Sigmoid colon (tissue), 7 donors: ENCODE measurements at places on chromosomes 5 and 9. TPM values are rescaled to one million over a fixed set of nuclear protein-coding genes. Genes with fewer than 3 reads are reported as not detected.

- H3K27ac ChIP-seq, result no peak overlapping the region
- DNase-seq, result no peak
- peaks cover 7% of the 10 kb centered on the region for H3K36me3 ChIP-seq
- H3K4me3 ChIP-seq, result no peak overlapping the region
- H3K4me1 ChIP-seq, result peaks cover 15% of the 10 kb centered on the region
These were observed 4.3 kb downstream of the MTRR start for GRCh38 chr5:7873216-7873615.

GRCh38 chr5:174514983-174515394 is 209.4 kb upstream of the MSX2 start:
- no peaks in the 10 kb centered on the region for H3K36me3 ChIP-seq
- H3K4me1 ChIP-seq, result no peaks in the 10 kb centered on the region
- no peak overlapping the region for H3K4me3 ChIP-seq
- H3K27me3 ChIP-seq, result peaks cover 24% of the 10 kb centered on the region

DNA sequence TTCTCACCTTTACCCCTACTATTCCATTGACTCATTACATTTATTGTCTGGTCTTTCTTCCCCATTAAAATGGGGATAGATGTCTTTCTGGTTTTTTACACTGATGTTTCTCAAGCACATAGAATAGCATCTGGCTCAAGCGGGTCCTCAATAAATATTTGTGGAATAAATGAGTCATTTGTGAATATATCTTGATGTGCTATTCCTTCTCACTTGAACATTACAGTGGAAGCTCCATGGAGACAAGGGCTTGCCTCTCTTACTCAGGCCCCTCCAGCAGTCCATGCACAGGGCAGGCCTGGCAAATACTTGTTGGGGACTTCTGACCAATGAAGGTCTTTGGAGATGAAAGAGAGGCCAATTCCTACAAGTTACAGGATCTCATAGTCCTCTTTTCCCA is 151.7 kb upstream of the TAS2R1 start:
- H3K27ac ChIP-seq, result no peak overlapping the region
- no peak for DNase-seq
- no peaks in the 10 kb centered on the region for H3K27me3 ChIP-seq

- H3K27me3 ChIP-seq, result peaks cover 12% of the 10 kb centered on the region
- no peak overlapping the region for H3K4me3 ChIP-seq
- H3K27ac ChIP-seq, result no peak overlapping the region
- no peak for DNase-seq
- H3K4me1 ChIP-seq, result peaks cover 21% of the 10 kb centered on the region
These were observed 2.5 kb upstream of the TCF7 start for GRCh38 chr5:134111741-134112647.

GRCh38 chr5:114319821-114320220 is 42.0 kb upstream of the KCNN2 start:
- no peaks in the 10 kb centered on the region for H3K36me3 ChIP-seq
- no peak overlapping the region for H3K27ac ChIP-seq
- H3K27me3 ChIP-seq, result no peaks in the 10 kb centered on the region

GRCh38 chr9:91416096-91416712 is 7.4 kb downstream of the NFIL3 start:
- no peaks in the 10 kb centered on the region for H3K27me3 ChIP-seq
- H3K4me1 ChIP-seq, result peaks cover 56% of the 10 kb centered on the region
- H3K36me3 ChIP-seq, result no peaks in the 10 kb centered on the region
- H3K4me3 ChIP-seq, result no peak overlapping the region

- no peak overlapping the region for H3K27ac ChIP-seq
- DNase-seq, result no peak
- no peaks in the 10 kb centered on the region for H3K36me3 ChIP-seq
- H3K4me1 ChIP-seq, result peaks cover 15% of the 10 kb centered on the region
- no peak overlapping the region for H3K4me3 ChIP-seq
These were observed 597.3 kb upstream of the CLINT1 start for GRCh38 chr5:158456241-158456640.

GRCh38 chr9:4680750-4681149 is 1.4 kb downstream of the CDC37L1 start:
- H3K4me1 ChIP-seq, result peaks cover 32% of the 10 kb centered on the region
- H3K36me3 ChIP-seq, result no peaks in the 10 kb centered on the region
- no peaks in the 10 kb centered on the region for H3K27me3 ChIP-seq
- peak overlapping the region; percentile 78 for H3K4me3 ChIP-seq
- H3K27ac ChIP-seq, result peak overlapping the region; percentile 99

- H3K27me3 ChIP-seq, result no peaks in the 10 kb centered on the region
- no peak overlapping the region for H3K4me3 ChIP-seq
- H3K36me3 ChIP-seq, result no peaks in the 10 kb centered on the region
- no peak overlapping the region for H3K27ac ChIP-seq
- DNase-seq, result no peak
These were observed 292.7 kb upstream of the NREP start for GRCh38 chr5:112049738-112050137.

GRCh38 chr5:61026004-61026403 is 81.0 kb downstream of the NDUFAF2 start:
- peaks cover 5% of the 10 kb centered on the region for H3K4me1 ChIP-seq
- no peak for DNase-seq
- no peak overlapping the region for H3K27ac ChIP-seq
- no peaks in the 10 kb centered on the region for H3K27me3 ChIP-seq
- H3K4me3 ChIP-seq, result no peak overlapping the region
- no peaks in the 10 kb centered on the region for H3K36me3 ChIP-seq

GRCh38 chr9:81557452-81558090 is 131.8 kb downstream of the TLE1 start:
- no peaks in the 10 kb centered on the region for H3K4me1 ChIP-seq
- no peak overlapping the region for H3K4me3 ChIP-seq
- no peak overlapping the region for H3K27ac ChIP-seq
- H3K36me3 ChIP-seq, result no peaks in the 10 kb centered on the region
- no peak for DNase-seq

GRCh38 chr9:34328500-34328986 is 525 bp downstream of the KIF24 start:
- H3K27me3 ChIP-seq, result no peaks in the 10 kb centered on the region
- H3K27ac ChIP-seq, result peak overlapping the region; percentile 69
- no peaks in the 10 kb centered on the region for H3K36me3 ChIP-seq
- peak overlapping the region; percentile 30 for H3K4me3 ChIP-seq
- H3K4me1 ChIP-seq, result peaks cover 12% of the 10 kb centered on the region

DNA sequence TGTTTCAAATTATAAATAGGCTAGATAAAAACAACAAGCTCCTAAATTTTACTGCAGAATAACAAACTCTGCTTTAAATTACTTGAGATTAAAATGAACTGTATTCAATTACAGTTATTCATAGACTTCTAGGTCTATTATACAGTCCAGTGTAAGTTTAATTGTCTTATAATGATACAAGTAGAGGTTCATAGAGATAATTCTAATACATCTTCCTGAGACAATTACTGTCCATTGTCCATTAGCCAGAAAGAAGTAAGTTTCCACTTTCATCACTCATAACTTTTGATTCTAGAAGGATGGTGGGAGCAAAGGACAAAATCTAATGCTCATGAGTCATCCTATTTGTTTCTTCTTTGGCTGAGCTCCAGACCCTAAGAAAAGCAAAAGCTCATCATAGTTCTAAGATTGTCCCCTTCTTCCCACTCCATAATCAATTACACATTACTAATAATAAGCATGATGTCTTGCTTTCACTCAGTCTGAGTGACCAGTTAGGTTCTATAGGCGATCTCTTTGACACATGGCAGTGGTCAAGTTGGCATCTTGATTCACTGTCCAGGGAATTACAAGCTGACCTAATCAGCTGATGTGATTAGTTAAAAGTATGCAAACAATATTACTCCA is 502.5 kb upstream of the IZUMO3 start:
- H3K4me1 ChIP-seq, result no peaks in the 10 kb centered on the region
- H3K36me3 ChIP-seq, result no peaks in the 10 kb centered on the region
- no peaks in the 10 kb centered on the region for H3K27me3 ChIP-seq
- no peak overlapping the region for H3K4me3 ChIP-seq
- no peak for DNase-seq

DNA sequence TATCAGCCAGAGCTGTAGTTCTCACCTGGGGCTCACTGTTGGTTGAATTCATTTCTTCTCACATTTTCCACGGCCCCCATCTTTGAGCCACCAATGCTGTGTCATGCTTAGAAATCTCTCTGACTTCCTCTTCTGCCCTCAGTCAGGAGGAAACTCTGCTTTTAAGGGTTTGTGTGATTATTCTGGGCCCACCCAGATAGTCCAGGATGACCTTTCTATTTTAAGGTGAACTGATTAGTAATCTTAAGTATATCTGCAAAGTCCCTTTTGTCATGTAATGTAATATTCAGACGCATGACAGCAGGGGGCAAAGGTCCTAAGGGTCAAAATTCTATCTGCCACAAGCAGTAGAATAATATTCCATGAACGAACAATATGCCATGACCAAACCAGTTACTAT is 88.4 kb downstream of the AK8 start:
- H3K27ac ChIP-seq, result no peak overlapping the region
- H3K36me3 ChIP-seq, result no peaks in the 10 kb centered on the region
- H3K27me3 ChIP-seq, result peaks cover 4% of the 10 kb centered on the region
- no peak overlapping the region for H3K4me3 ChIP-seq
- no peak for DNase-seq
- no peaks in the 10 kb centered on the region for H3K4me1 ChIP-seq

GRCh38 chr5:39846144-39846543 is 421.4 kb upstream of the DAB2 start:
- no peak overlapping the region for H3K27ac ChIP-seq
- no peaks in the 10 kb centered on the region for H3K4me1 ChIP-seq
- no peaks in the 10 kb centered on the region for H3K27me3 ChIP-seq
- no peak overlapping the region for H3K4me3 ChIP-seq

DNA sequence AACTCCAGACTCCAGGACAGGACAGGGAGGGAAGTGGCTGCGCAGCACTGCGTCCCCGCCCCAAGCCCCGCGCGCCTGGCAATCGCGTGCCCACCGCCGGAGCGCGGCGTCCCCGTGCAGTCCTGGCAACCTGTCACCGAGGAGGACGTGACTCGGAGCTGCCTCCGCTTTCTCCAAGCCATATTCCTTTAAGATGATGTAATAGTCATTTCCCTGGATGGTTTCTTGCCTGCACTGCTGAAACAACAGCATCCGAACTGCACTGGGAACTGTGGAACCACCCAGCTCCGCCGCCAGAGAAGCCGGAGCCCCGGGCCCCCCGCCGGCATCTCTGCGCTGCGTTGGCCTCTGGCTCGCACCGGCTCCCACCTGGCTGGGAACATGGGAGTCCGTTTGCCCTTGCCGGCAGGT is 34.5 kb downstream of the KCTD16 start:
- no peaks in the 10 kb centered on the region for H3K36me3 ChIP-seq
- no peaks in the 10 kb centered on the region for H3K4me1 ChIP-seq
- no peak for DNase-seq
- H3K4me3 ChIP-seq, result peak overlapping the region; percentile 3
- no peak overlapping the region for H3K27ac ChIP-seq

- H3K4me3 ChIP-seq, result no peak overlapping the region
- H3K4me1 ChIP-seq, result peaks cover 20% of the 10 kb centered on the region
- H3K36me3 ChIP-seq, result no peaks in the 10 kb centered on the region
- H3K27ac ChIP-seq, result no peak overlapping the region
- DNase-seq, result no peak
These were observed 21.7 kb downstream of the FEM1C start for GRCh38 chr5:115522832-115523403.

GRCh38 chr9:116318468-116319374 is 165.1 kb downstream of the PAPPA start:
- H3K4me3 ChIP-seq, result no peak overlapping the region
- DNase-seq, result peak; percentile 88
- H3K27ac ChIP-seq, result peak overlapping the region; percentile 18
- no peaks in the 10 kb centered on the region for H3K4me1 ChIP-seq

- no peaks in the 10 kb centered on the region for H3K27me3 ChIP-seq
- no peak overlapping the region for H3K4me3 ChIP-seq
- H3K4me1 ChIP-seq, result no peaks in the 10 kb centered on the region
- DNase-seq, result peak; percentile 22
- H3K27ac ChIP-seq, result no peak overlapping the region
These were observed 312.0 kb upstream of the EDIL3 start for GRCh38 chr5:84696651-84697050.

GRCh38 chr9:2163231-2163885 is 148.2 kb downstream of the SMARCA2 start:
- H3K27me3 ChIP-seq, result no peaks in the 10 kb centered on the region
- no peak overlapping the region for H3K27ac ChIP-seq
- H3K4me3 ChIP-seq, result no peak overlapping the region

DNA sequence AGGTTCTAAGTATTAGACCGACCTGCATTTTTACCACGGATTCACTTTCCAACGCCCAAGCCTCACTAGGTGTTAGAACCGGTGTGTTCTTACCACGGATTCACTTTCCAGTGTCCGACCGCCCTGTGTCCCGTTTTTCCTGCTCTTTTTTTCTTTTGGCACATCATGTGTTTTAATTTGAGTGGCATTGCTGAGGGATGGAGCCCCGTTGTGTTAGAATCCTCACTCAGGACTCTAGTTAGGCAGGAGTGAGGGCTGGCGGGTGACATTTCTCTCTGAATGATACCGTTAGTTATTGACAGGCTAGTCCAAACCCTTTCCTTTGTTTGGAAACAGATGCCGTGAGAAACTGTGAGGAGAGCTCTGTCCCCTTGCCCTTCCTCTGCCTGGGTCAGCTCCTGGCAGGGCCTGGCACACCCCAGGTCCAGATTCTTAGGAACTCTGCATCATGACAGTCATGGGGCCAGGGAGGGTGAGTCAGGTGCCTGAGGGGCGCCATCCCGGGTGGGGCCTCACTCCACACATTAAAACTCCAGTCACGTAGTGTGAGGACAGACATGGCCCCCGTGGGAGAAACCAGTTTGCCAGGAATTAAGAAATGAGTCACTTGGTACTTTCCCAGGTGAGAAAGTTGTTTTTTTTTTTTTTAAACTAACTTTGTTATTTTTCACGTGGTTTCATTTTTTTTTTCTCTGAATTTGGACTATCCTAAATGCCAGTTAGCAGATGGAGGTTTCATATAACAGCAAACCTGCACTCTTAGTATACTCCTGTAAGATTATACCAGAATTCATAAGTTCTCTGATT is 15.8 kb downstream of the EXOC3 start:
- H3K27me3 ChIP-seq, result no peaks in the 10 kb centered on the region
- no peaks in the 10 kb centered on the region for H3K4me1 ChIP-seq
- no peak overlapping the region for H3K27ac ChIP-seq
- no peak overlapping the region for H3K4me3 ChIP-seq
- DNase-seq, result peak; percentile 57

DNA sequence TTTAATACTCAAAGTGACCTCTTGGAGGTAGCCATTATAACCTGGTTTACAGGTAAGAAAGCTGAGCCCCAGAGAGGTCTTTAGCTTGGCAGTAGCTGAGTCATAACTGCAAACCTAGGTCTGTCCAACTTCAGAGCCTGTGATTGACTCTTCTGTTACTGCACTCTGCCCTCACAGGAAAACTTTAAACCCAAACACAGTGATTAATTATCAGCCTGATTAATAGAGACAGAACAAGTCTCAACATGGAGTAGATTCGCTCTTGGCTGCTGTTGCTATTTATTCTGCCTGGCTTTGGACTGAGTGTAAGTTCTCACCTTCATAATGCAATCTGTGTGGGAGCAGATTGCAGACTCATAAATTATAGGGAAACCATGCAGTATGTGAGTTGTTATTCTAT is 27.4 kb upstream of the TXN start:
- no peak overlapping the region for H3K4me3 ChIP-seq
- no peaks in the 10 kb centered on the region for H3K27me3 ChIP-seq
- H3K27ac ChIP-seq, result no peak overlapping the region
- no peak for DNase-seq
- H3K36me3 ChIP-seq, result no peaks in the 10 kb centered on the region

RAB3C gene
- total RNA-seq, result 2.9 TPM

TAF11L9 gene
- total RNA-seq, result not detected

MTAP gene
- 26.0 TPM for total RNA-seq

CDH12 gene
- total RNA-seq, result not detected

SHOC1 gene
- not detected for total RNA-seq

KLF9 gene
- 166 TPM for total RNA-seq

LHX6 gene
- 1.4 TPM for total RNA-seq

PCDHB10 gene
- total RNA-seq, result 5.8 TPM

C6 gene
- total RNA-seq, result 0.41 TPM

ARID3C gene
- not detected for total RNA-seq

NR2F1 gene
- 17.5 TPM for total RNA-seq

IFNA16 gene
- total RNA-seq, result not detected

TRPM6 gene
- not detected for total RNA-seq

OR13D1 gene
- total RNA-seq, result not detected
